ENCODE measurements at places on chromosomes 3 and 15. TPM values are rescaled to one million over a fixed set of nuclear protein-coding genes. Genes with fewer than 3 reads are reported as not detected.

DNA sequence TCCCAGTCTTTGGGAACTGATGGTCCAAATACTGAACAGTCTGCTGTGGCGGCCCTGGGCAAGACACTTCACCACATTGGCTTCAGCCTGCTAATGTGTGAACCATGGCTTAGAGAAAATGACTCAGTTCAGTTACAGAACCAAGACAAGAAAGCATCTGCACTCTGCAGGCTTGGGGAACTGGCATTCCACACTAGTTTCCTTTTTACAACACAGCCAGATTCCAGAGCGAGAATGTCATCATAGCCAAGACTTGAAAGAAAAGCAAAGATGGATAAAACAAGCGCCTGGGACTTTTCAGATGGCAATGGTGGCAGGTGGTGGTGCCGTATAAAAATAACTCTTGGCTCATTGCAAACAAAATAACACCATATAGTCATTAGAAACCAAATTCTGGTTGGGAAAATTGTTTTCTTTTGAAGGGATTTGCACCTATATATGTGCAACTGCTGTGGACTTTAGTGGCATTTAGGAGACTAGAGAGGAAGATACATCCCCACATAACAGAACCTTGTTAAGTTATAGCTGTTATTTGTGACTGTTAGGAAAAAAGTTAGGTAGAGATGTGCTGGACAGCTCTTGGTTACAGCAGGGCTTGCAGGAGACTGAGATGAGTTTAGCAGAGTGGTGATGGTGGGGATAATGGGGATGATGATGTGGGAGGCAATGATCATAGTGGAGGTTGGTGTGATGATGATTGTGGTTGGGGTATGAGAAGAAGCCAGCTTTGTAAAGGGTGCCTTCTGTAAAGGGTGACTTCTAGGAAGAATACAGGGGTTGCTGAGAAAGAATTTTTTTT is 273.6 kb downstream of the THRB start:
- DNase-seq = no peak

- DNase-seq = no peak
These were observed 310.4 kb downstream of the ERC2 start for GRCh38 chr3:56157693-56158362.

GRCh38 chr3:129384594-129385323 is 43.7 kb downstream of the EFCAB12 start:
- DNase-seq = no peak

DNA sequence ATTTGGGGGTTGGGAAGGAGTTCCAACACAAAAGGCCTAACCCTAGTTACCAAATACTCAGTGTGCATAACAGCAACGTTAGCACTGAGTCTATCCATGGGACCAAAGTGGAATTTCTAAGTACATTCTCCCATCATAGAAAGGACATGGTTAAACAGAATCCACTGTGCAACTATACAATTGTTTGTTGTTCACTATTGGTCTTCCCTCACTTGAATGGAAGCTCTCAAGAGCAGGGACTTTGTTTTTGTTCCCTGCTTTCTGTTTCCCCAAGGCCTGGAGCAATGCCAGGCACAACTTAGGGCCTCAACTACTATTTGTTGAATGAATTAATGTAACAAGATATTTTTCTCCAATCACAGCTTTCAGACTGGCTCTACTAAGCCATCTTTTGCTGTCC is 25.6 kb downstream of the COL8A1 start:
- DNase-seq = no peak

DNA sequence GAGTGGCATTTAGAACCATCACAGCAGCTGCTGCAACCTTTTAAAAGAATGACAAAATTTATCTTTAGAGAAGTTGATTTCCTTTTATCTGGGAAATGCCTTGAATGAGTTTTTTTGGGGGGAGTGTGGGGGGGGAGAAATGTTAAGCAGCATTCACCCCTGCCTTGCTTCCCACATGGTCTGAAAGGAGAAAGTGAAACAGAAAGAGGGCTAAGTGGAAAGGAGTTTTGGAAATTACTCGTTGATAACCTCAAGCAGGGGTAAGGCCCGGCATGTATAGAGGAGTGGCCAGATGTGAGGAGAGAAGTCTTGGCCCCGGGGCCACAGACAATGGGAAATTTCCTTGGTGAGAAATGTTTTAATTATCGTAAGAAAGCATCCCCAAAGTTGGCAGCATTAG is 23.5 kb downstream of the B3GALNT1 start:
- DNase-seq = no peak

DNA sequence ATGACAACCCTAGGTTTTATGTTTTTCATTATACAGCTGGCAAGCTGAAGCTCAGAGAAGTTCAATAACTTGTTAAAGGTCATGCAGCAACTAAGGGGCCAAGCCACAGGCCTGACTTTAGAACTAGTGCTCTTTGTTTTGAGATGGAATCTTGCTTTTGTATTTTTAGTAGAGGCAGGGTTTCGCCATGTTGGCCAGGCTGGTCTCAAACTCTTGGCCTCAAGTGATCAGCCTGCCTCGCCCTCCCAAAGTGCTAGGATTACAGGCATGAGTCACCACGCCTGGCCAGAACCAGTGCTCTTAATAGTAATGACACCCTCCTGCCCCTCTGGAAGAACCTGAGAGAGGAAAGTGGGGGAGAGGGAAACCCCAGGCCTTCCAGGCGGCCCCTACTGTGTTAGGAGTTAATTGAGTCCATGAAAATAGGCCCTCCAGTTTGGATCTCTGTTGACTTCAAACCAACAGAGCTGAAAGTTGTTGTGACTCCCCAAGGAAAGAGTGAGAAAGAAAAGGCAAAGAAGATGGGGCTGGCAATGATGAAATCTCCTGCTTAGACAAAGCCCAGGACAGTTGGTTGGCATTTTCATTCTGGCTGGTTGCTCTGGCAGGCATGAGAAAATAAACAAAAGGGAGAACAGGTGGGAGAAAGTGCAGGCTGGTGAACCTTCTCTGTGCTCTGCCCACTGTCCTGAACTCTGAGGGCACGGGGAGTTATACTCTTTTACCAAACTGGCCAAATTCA is 3.6 kb upstream of the PRRT3 start:
- DNase-seq = no peak

DNA sequence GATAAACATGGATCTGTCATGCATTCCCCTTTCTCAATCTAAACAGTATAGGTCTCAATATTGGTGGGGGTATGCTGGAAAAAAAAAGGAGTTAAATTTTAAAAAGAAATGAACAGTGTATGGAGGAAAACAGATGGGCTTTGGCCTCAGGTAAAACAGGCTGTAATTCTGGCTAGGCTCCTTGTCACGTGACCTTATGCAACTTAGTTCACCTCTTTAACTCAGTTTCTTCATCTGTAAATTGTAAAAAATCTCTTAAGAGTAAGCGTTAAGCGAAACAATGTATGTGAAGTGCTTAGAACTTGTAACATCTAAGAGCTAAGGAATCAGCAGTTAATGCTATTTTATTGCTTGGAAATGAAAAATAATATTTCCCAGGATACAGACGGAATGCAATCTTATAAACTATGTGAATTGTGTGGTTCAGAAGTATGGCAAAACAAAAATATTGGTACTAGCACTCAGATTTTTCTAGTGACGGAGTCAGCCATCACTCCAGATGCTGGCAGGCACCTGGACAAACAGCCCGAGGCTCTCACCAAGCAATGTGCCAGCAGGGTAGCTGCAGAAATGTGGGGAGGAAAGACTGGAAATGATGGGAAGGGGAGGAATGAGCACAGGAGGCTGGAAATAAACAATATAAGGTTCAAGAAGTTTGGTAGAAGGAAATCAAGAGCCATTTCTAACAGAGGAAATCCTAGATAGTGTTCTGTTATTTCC is 172.8 kb downstream of the USP13 start:
- no peak for DNase-seq

DNA sequence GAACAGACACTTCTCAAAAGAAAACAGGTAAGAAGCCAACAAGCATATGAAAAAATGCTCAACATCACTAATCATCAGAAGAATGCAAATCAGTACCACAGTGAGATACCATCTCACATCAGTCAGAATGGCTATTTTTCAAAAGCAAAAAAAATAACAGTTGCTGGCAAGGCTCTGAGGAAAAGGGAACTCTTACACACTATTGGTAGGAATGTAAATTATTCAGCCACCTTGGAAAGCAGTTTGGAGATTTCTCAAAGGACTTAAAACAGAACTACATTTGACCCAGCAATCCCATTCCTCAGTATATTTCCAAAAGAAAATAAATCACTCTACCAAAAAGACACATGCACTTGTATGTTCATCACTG is 95.6 kb downstream of the APBA2 start:
- no peak for DNase-seq

DNA sequence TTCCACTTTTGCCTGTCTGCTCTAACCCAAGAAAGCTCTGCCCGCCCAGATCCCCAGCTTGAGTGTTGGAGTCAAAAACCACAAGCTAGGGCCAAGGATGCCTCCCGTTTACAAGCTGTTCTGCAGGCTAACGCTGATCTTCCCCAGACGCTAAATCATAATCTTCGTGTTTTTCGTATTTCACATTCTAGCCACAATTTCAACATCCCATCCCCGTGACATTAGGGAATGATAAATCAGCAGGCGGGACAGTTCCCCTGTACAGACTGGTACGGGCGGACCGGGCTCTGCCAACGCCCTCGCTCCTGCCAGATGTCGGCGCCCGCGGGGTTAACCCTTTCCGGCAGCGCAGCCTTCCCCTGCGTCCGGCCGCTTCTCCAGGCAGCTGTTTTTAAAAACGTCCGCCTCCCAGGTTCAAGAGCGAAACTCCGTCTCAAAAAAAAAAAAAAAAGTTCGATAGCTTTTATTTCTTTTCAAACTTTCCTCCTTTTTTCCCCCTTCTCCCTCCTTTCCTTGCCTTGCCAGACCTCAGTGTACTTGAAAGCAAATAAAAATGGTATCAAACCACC is 81.0 kb upstream of the BNC1 start:
- peak; percentile 33 for DNase-seq

DNA sequence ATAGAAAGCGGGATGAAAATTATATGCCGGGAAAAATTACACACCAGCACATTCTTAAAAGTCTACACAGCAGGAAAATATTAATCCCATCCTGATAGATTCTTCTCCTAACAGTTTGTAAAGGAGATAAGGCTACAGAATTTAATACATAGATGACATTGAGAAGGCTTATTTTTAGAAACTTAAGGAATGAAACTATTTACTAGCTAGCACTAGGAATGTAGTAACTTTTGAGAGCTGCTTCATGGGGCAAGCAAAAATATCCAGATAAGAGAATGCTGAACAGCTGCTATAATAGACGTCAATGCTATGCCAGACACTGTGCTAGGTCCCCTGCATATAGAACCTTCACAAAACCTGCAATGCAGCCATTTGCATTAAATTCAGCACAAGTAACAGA is 912.7 kb upstream of the NR2F2 start:
- no peak for DNase-seq

DNA sequence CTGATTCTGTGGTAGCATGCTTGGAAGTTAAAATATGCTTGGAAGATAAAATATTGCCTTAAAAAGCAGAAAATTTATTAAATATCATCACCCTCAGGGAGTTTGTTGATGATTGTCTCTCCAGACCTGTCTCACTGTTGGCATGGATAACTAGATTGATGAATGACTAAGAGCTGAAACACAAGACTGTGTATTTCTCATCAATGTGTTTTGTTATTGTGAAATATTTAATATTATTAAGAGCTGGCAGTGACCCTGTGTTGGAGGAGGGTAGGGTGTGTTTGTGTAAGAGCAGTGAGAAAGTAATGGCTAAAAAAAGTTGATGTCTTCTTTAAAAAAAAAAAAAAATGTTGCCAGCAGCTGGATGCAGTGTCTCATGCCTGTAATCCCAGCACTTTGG is 82.2 kb downstream of the ITPR1 start:
- no peak for DNase-seq

GRCh38 chr3:188362405-188362831 is 208.5 kb downstream of the LPP start:
- peak; percentile 63 for DNase-seq

DNA sequence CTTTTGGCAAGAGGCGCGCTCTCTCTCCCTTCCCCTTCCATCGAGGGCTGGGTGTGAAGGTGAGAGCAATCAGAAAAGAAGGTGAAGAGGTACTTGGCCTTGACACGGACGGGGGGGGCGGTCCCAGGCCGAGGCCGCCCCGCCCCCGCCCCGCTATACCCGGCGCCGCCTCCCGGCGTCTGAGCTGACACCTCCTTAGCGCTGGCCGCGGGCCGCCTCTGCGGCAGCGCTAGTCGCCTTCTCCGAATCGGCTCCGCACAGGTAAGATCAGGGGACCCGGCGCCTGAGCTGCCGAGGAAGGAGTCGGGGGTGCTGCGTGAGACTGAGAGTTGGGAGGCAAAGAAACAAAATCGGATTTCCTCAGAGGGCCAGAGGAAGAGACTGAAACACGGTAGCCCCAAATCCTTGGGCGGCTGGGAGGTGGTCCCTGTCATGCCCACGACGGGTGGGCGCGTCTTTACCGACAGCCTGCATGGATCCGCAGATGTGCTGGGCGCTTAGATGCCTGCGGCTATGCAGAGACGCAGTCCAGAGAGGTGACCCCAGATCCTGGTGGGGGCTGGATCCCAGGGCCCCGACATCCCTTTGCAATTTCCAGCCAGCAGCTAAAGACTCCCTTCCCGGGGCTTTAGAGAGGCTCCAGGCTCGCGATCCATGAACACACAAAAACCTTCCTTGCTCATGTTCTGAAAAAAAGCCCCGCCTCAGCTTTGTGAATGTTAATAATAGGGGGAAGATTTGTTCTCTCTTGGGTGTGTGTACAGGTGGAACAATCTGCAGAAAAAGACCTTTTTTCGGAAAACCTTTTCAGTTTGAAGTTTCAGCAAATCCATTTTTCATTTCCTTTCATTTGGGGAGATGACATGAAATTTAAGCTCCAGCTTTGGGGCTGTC is at the start of gene ENTPD3:
Gene ENTPD3 (plus strand): TSS at position 184 of the 894 bp plus-strand sequence. CDS start 874 bp downstream, outside the sequence.
- DNase-seq = peak; percentile 50

GRCh38 chr15:42138411-42138810 is 18.0 kb downstream of the PLA2G4F start:
- no peak for DNase-seq

Gene CPB1
- not detected for total RNA-seq

Gene FOXL2NB
- not detected for total RNA-seq

Gene SLC24A5
- not detected for total RNA-seq

Gene MEGF11
- not detected for total RNA-seq

Gene ARGFX
- total RNA-seq = not detected

Gene MESP2
- total RNA-seq = not detected

Gene CFAP100
- not detected for total RNA-seq

Gene HIGD1A
- 58.4 TPM for total RNA-seq

Gene CLDN18
- not detected for total RNA-seq

Gene FEZF2
- total RNA-seq = not detected

Gene NR2E3
- not detected for total RNA-seq

Gene ANKUB1
- not detected for total RNA-seq

Gene CHRNA5
- 2.0 TPM for total RNA-seq
